IMR-90 (cell line): ENCODE measurements at places on chromosomes 13 and 19. TPM values are rescaled to one million over a fixed set of nuclear protein-coding genes. Genes with fewer than 3 reads are reported as not detected.

The TEX26 gene
- not detected in 2 replicates for polyA plus RNA-seq

The DCT gene
- not detected in 2 replicates for polyA plus RNA-seq

The LSM7 gene
- 544 and 708 TPM in 2 replicates for polyA plus RNA-seq

The MIPEP gene
- polyA plus RNA-seq, result 15.0 and 16.8 TPM in 2 replicates

The SLC25A42 gene
- polyA plus RNA-seq, result 8.6 and 9.9 TPM in 2 replicates

DNA sequence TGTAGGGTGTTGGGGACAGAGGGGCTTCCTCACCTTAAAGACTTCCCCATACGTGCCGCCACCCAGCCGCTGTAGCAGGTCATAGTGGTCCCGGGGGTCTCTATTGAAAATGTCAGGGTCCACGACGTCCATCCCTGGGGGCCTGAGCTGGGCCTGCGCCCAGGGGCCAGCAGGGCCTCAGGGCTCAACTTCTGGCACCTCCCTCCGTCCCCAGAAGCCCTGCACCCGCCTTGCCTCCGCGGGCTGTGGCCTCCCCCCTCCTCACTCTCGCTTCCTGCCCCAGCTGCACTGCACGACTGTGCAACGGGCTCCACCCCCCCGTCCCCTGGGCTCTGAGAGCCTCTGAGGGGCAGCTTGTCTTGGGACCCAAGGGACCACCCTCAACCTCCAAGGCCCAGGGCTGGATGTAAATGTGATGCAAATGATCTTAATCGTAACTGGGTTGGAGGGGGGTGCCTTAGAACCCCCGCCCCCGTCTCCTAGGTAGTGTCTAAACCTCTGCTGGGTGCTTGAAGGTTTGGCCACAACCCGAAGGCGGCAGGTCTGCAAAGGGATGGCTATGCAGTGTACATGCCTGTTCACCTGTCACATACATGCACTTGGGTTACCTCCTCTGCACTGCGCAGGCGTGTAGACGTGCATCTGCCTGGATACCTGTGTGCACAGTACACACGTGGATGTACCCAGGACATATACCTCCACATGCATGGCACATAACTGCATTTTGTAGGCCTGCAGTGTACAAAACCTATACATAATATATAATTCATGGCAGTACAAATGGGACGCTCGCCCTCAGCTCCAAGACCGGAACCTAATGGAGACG, at the start of gene MAP4K1:
TSS of gene MAP4K1 (minus strand) at position 190 of the 826 bp plus-strand sequence. CDS start at position 132, 58 bp downstream.
- DNase-seq, result no peak

GRCh38 chr13:50030315-50030714, 15.1 kb downstream of the KCNRG start:
- DNase-seq, result peak; percentile 29

- no peak for DNase-seq
Measured at GRCh38 chr19:56720281-56720680, 48.7 kb upstream of the ZNF835 start.

DNA sequence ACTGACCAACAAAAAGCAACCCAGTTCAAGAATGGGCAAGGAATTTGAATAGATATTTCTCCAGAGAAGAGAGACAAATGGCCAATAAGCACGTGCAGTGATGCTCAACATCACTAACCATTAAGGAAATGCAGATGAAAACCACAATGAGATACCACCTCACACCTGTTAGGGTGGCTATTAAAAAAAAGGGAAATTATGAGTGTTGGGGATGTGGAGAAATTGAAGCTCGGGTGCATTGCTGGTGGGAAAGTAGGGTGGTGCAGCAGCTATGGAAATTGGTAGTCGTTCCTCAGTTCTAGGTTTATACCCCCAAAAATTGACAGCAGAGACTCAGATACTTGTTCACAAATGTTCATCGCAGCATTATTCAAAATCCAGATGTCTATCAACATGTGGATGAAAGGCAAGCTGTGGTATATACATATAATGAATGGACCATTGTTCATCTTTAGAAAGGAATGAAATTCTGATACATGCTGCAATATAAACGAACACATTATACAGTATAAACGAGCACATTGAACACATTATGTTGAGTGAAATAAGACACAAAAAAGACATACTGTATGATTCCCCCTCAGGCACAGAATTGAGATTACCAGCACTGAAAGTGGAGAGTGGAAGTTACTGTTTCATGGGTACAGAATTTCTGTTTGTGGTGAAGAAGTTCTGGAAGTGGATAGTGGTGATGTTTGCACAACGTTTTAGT, 927 bp downstream of the CHAMP1 start:
- no peak for DNase-seq

DNA sequence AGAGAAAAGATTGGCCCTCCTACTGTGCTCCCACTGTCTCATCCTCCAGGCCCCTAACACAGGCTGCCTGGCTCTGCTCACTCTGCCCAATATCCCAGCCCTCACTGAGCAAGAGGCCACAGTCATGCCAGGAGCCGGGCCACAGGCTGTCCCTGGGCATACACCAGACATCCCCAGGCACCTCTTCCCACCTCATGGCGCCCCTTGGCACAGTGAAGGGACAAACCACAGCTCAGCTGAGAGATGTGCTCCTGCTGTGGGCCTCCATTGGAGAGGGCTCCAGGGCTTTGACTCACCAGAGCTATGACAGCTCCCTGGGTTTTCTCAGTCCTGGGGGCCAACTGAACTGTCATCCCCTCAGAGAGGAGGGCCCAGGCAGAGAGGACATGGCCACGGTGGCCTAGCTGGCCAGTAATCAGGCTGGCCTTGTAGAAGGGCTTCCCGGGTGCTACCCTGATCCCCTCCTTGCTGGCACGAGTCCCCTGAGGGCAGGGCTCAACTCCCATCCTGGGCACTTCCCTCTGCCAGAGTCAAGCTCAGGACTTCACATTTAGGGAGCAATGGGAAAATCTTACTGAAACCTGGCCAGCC, 220.9 kb downstream of the TUBA3C start:
- no peak for DNase-seq

- DNase-seq, result no peak
Measured at GRCh38 chr13:81106348-81106747, 765.4 kb upstream of the SPRY2 start.

DNA sequence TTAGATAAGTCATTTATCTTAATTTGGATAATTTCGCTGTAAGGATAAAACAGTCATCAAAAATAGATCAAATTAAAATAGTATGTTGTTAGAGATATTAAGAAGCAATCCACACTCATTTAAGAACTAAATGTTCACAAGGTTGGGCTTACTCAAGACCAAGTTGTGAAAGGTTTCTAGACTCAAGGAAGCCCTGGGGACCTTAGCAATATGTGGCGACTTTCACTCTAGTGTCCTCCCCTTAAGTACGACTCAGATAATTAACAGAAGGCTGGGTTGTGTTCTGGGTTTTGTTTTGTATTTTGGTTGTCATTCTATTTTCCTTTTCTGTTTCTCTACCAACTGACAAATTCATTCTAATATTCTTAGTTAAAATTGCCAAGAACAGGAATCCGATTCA, 1008.0 kb downstream of the PCDH9 start:
- no peak for DNase-seq

DNA sequence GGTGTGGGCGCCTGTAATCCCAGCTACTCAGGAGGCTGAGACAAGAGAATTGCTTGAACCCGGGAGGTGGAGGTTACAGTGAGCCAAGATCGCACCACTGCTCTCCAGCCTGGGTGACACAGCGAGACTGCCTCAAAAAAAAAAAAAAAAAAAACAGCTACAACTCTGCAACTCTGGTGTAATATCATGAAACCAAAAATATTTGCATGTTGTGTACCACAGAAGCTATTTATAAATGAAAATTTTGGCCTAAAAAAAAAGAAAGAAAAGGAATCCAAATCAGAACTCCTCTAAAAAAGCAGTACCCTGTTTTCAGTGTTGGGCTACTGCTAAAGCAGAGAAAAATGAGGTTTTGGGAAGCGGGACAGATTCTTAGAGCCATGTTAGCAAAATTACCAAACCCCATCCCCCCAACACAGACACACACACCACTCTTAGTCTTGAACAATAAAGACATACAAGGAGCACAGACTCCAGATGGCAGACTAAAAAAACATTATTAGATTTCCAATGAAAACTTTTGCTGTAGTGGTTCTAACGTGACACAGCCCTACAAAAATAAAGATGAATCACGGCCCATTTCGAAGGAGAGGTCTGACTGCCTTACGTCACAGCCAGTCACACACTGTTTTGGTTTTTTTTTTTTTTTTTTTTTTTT, 51.5 kb downstream of the INSR start:
- peak; percentile 64 for DNase-seq

GRCh38 chr19:10831987-10832938, 3.7 kb downstream of the TMED1 start:
- DNase-seq, result no peak

DNA sequence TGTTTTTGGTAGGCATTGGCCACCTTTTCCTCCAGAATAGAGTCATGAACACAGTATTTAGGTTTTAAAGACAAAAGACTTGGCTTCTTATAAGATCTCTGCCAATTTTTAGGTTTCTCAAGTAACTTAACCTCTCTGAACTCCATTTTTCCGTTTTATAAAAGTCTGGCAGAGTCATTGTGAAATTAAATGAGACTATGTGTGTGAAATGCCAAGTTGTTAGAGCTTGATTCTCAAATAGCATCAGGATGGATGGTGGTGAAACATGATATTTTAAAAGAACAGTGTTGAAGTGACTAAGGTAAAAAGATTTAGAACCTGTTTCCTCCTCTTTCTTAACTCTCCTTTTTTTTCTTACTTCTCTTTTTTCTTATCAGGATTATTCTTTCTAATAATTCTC, 617.7 kb upstream of the SLITRK1 start:
- peak; percentile 9 for DNase-seq

- DNase-seq, result no peak
Measured at GRCh38 chr13:67408798-67409197, 178.7 kb upstream of the PCDH9 start.

- DNase-seq, result no peak
Measured at GRCh38 chr19:57078802-57079201, 41.0 kb upstream of the USP29 start.

- DNase-seq, result peak; percentile 97
Measured at GRCh38 chr13:44904967-44905366, 84.3 kb downstream of the NUFIP1 start.

DNA sequence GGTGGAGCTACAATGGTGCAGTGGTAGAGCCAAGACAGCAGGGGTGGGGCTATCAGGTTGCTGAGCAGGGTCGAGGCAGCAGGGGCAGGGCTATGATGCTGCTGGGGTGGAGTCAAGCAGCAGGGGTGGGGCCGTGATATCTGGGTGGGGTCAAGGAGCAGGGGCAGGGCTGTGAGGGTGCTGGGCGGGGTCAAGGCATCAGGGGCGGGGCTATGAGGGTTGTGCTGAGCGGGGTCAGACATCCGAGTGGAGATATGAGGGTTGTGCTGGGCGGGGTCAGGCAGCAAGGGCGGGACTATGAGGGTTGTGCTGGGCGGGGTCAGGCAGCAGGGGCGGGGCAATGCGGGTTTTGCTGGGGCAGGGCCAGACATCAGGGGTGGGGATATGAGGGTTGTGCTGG, 14.7 kb downstream of the HCN2 start:
- no peak for DNase-seq

DNA sequence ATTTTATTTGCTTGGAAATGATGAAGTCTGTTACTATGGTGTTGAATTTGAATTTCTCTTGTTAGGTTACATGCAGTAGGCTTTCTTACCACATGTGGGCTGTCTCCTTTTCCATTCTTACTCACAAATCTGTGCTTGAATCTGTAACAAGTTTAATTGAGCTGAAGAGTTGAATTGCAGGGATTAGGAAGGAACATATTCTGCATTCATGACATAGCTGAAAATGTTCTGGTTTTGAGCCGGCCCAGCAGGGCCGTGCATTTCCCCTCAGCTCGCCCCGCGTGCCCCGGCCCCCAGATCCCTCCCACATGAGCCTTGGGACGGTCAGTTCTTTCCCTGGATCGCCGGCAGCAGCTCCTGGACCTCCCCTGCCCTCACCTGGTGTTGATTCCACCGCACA, 28.1 kb downstream of the TFDP1 start:
- no peak for DNase-seq
